HuH-7 (cell line): ENCODE measurements at places on chromosomes 2 and 18.

- peak; percentile 17 for DNase-seq
Observed at GRCh38 chr2:203330434-203330833, 2.2 kb downstream of the ABI2 start.

DNA sequence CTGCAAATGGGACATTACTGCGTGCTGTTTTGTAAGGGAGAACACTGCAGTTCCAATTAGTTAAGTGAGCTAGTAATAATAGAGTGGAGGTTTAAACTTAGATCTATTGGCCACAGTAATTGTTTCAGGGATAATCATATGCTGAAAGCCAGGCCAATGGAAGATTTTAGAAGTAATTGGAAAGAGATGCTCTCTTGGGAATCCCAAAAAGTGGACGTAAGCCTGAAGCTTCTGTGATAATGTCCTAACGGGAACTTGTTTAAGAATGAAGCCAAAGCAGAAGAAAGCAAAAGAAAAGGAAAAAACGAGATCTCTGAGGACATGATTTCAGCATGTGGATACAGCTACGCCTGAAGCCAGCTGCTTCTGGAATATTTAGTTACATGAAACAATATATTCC lies 594.6 kb downstream of the SLC4A3 start:
- no peak for DNase-seq

GRCh38 chr18:3172097-3172496 lies 47.7 kb downstream of the MYOM1 start:
- DNase-seq: no peak

DNA sequence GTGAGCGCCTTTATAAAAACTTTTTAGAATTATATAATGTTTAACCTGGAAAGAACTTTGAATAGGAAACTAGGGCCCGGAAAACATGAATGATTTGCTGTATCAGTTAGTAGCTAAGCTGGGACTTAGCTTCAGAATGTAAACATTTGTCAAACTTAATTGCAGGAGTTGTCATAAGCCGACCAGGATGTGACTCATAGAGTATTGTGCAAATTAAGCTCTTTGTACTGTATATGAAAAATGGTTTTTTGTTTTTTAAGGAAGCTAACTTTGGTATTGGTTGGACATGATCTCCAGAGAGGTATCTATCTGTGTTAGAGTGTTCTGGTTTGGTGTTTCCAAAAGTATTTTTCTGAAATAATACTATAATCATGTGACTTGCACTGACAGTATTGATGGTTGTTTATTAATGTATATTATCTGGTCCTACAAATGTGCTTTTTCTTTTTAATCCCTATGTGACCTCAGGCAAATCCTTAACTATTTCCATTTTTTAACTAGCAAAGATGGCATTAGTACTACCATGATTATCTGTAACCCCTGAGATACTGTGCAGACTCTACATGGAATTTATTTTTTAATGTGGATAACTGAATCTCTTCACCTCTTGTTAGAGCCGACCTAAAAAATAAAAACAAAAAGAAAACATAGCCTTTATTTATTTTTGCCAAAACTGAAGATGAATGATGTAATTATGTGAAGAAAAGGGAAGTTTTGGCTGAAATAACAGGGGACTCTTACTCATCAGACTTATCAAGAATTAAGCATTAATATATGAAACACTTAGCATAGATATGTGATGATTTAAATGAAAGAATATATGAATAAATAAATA lies 11.7 kb downstream of the YIPF4 start:
- DNase-seq: no peak

- DNase-seq: no peak
Observed at GRCh38 chr2:44674473-44675284, 266.8 kb upstream of the SIX3 start.

DNA sequence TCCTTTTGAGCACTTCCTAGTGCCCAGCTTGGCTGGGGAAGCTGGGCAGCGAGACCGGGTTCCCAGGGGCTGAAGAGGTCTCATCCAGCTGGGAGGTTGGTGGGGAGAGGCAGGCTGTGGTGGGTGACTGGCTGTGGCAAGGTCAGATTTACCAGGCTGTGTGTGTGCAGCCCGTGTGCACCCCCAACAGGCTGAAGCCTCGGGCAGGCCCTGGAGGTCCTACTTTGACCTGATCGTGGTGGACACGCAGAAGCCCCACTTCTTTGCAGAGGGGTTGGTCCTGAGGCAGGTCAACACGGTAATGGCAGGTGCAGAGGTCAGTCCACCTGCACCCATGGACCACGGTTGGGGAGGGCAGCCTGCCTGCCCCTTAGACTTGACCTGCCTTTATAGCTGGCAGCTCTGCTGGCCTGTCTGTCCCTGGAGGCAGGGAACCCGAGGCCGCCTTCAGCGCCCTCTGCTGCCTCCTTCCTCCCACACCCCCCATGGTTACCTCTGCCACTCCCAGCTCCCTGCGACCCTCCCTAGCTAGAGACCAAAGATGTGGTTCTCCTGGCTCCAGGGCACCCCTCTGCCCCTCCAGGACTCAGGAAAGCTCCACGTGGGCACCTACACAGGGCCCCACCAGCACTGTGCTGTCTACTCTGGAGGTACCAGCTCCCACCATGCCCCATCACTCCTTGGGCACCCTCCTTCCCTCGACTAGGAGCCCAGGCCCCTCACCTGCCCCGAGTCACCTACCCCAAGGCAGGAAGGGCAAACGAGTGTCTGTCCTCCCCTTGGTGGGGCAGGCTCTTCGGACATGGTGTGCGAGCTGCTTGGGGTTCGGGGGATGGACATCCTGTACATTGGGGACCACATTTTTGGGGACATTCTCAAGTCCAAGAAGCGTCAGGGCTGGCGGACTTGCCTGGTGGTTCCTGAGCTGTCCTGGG lies 4.0 kb downstream of the NT5DC4 start:
- DNase-seq: peak; percentile 82

DNA sequence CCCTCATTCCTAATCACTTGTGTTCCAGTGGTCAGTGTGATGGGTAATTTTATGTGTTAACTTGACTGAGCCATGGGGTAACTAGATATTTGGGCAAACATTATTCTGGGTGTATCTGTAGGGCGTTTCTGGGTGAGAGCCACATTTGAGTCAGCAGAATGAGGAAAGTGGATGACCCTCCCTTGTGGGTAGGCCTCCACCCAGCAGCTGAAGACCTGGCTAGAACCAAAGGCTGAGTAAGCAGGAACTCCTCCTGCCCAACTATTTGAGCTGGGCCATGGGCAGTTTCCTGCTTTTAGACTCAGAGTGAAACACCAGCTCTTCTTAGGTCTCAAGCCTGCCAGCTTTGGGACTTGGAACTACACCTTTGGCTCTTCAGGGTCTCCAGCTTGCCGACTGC lies 141.8 kb downstream of the ACKR3 start:
- no peak for DNase-seq

GRCh38 chr2:3472296-3472695 lies 47.0 kb downstream of the ADI1 start:
- DNase-seq: no peak

DNA sequence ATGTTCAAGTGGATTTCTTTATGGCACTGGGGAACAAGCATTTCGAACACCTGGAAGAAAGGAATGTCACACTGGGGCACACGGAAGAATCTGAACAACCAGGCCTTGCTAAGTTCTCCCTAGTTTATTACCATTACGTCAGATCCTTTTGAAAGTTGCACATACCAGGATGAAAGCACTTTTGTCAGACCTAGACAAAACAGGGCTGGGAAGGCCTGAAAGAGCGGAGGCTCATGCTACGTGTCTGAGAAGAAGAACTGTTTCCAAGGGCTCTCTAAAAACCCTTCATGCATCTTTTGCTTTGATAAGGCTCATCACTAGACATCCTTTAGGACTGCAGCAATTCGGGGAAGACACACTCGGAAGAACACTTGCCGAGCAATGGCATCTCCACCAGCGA lies 15.4 kb upstream of the SLC25A52 start:
- DNase-seq: no peak

DNA sequence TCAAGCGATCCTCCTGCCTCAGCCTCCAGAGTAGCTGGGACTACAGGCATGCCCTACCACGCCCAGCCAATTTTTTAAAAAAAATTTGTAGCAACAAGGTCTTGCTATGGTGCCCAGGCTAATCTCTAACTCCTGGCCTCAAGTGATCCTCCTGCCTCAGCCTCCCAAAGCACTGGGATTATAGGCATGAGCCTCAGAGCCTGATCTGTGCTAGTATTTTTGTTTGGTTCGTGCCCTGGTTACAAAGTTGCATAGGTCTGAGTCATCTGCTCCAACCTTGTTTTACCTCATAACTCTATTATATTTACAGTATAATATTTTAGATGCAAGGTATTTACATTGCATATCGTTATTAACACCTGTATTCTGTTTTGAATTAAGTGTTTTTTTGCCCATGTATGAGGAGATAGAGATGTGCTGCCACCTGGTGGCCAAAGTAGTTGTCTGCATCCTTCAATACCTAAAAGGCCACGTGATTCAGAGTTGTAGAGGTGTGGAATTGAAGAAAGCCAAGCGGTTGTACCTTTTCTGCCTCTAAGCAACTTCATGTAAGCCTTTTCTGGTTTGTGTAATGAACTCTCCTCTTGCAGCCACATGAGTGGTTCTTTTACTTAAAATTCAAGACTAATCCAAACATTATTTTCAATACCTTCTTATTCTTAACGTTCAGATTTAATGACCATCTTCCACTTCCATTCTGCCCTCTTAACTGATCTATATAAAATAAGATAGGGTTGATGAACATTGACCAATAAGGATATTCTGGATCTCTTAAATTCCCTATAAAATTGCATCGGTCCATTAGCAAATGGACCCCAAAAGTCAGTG lies 19.9 kb upstream of the CABYR start:
- DNase-seq: no peak

GRCh38 chr2:50957896-50958295 lies 74.0 kb downstream of the NRXN1 start:
- no peak for DNase-seq

DNA sequence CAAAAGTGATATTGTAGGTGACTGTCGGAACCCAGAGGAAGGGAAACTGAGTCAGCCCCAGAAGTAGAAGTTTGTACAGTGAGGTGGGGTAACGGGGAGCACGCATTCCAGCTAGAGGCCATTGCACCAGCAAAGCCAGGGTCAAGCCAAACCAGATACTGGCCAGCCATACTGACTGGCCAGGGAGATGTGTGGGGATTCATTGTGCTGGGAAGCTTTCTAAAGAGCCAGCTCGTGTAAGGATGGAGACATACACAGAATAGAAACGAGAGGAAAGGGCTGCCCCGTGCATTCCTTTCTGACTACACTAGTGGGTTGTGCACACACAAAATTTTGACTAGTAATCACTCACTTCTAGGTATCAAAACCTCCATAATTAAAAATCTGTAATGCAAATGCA lies 175.3 kb upstream of the PID1 start:
- no peak for DNase-seq

- peak; percentile 4 for DNase-seq
Observed at GRCh38 chr2:236180076-236180816, 12.1 kb upstream of the GBX2 start.

GRCh38 chr2:172889768-172890430 lies 154.3 kb downstream of the RAPGEF4 start:
- DNase-seq: no peak

DNA sequence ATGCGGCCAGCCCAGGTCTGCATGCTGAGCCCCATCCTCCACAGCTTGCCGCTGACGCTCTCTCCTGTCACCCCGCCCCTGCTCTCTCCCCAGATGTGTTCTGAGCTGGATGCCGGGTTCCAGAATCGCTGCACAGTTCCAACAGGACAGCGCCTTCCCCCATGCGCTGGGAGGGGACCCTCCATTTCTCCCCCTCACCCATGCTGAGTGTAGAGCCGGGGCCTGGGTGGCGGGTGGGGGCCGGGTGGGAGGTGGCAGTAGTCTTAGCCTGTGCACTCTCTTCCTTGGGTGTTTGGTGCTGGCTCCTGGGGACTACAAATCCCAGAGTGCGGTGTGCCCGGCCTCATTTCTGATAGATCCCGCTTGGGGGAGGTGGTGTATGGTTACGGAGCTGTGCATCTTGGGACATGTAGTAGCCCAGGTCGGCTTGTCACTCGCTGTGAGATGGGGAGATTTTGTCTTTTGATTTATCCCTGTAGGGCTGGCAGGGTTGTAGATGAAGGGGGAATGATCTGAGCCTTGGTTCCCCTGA lies 6.8 kb downstream of the DNAJB2 start:
- DNase-seq: no peak

DNA sequence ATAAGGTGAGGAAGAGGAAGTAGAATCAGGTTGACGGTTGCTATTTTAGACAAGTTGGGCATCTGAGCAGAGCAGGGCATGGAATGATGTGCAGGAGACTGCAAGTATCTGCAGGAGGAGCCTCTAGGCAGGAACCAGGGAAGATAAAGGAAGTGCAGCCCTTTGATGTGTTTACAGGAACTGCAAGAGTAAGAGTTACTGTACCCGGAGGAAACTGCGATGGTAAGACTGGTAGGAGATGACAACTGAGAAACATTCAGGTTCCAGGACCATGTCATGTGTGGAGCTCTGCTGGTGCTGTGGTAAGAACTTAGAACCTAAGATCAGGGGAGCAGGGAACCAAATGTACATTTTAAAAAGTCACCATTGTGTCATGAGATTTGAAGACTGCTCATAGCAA lies 134.3 kb upstream of the STON1 start:
- no peak for DNase-seq

DNA sequence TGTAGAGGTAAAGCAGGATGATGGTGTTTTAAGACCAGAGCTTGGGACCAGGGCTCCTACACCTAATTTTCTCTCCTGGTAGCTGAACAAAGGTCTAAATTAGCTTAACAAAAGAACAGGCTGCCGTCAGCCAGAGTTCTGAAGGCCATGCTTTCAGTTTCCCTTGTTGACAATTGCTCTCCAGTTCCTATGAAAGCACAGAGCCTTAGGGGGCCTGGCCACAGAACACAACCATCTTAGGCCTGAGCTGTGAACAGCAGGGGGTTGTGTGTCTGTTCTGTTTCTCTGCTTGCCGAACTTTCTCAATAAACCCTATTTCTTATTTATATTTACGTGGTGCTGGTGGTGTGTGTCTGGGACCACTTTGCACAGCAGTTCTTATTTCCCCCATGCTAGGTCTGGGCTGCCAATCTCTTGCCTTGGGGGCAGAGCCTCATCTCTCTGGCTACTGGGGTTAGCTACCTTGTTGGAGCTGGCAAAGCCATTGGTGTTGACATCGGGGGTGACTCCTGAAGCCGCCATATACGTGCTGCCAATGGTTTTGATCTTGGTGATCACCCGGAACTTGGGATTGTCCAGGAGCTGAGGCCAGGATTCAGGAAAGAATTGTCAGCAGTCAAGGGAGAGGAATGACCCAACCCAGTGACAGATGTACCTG lies 29.0 kb downstream of the CENPO start:
- DNase-seq: no peak
